NCI-H1436 (cell line): ENCODE measurements at places on chromosomes 11 and 22.

DNA sequence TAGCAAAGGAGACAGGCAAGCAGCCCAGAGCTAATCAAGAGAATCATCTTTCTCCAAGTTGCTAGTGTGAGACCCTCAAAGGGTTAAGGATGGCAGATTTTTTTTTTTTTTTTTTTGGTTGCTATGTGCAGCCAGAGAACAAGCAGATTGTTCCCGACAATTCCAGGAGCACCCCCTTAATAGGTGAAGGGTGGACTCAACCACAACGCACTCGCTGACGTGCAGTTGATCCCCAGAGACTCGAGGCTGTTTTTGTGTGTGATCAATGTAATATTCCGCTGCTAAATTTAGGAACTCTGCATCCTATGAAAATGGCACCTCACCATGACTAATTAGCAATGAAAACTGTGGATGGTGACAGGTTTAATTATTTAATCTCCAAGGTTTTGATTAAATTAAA, 789.0 kb downstream of the KCNA4 start:
- no peak for DNase-seq

DNA sequence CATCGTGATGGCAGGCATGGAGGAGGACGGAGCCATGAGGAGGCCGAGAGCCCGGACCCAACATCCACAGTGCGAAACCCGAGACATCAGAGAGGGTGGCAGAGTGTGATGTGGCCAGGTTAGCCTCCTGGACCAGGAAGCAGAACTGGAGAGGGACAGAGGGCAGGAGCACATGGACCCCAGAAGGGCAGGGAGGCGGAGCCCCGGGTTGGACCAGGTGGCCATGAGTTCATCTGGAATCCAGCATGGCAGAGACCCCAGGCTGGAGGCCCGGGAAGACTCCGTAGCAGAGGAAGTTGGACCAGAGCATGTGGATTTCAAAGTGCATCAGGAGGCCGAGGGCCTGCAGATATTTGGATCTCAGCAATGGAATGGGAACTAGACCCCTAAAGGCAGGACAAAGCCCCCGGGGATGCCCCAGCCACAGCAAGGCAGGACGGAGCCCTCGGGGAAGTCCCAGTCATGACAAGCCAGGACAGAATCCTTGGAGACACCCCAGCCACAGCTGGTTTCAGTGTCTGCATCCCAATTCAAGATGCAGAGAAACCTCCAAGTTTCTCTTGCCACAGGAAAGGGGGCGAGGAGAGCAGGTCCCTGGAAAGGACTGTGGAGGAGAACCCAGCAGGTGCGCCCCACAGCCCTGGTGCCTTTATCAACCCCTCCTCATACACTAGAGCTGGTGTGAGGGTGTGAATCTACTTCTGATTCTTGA, 1393.4 kb downstream of the BRD1 start:
- no peak for DNase-seq

GRCh38 chr22:26983311-26983710, 325.9 kb downstream of the MIAT start:
- DNase-seq: no peak

GRCh38 chr22:18075720-18076497, 1.9 kb upstream of the PEX26 start:
- peak; percentile 82 for DNase-seq

DNA sequence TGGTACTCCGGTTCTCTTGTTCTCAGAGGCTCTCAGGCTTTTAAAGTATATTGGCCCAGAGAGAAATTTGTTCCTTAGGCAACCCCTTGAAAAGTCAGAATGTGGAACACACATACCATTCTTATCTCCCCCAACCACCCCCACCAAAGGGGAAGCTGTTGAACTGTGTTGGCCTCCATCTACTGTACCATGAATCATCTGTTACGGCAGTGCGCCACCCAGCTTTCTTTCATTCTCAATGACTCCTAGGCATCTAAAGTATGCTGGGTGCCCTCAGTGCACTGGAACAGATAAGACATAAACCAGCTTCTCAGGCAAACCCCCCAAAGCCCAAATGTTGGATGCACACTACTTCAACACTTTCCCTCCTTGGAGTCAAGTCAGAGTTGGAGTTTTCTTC, 696.2 kb upstream of the TENM4 start:
- DNase-seq: no peak

GRCh38 chr11:90373971-90374370, 151.1 kb upstream of the CHORDC1 start:
- no peak for DNase-seq

DNA sequence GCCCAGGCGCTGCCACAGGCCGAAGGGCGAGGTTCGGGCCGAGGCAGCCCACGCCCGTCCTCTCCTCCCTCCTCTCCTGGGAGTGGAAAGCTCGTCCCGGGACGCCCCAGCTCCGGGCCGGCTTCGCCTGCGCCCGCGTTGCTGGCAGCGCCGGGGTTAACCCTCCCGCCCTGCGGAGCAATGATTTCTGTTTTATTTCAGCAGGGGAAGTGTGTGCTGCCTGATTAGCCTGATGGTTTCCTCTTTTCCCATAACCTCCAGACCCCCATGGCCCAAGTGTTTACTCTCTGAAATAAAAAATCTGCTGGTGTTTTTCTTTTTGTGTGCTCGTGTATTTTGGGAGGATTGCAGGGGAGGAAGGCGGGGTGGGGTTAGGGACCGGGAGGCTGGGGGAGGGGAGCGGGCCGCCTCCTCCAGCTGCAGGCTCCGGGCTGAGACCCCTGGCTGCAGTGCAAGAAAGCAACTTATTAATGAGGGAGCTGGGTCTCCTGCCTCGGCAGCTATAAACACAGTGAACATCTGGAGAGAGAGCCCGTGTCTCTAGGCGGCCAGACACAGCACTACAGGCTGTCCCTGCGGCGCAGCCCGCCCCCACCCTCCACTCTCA, 38.6 kb downstream of the ETS1 start:
- no peak for DNase-seq

- no peak for DNase-seq
These were observed 223.8 kb downstream of the CTTN start for GRCh38 chr11:70622091-70622490.

DNA sequence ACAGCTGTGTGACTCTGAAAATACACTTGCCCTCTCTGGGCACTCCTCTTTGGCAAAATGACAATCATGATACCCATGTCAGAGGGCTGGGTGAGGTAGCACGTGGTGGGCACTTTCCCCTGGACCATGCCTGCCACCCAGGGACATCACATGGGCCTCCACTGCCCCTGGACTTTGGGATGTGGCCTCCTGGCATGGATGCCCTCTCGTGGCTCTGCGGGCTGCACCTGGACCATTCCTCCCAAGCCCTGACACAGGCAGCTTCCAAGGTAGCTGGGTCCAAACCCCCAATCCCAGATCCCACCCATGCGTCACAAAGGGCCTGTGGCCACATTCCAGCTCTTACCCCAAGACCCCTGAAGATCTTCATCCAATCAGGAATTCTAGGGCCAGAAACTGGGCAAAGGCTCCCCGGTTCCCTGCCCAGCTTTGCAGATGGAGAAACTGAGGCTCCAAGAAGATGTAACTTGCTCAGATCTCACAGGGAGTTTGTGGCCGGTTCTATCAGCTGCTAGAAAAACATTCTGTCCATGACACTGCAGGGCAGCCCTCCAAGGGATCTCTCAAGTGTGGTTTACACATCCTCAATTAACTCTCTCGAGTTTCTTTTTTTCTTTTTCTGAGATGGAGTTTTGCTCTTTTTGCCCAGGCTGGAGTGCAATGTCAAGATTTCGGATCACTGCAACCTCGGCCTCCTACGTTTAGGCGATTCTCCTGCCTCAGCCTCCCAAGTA, 35.4 kb upstream of the CYB5R3 start:
- DNase-seq: no peak

DNA sequence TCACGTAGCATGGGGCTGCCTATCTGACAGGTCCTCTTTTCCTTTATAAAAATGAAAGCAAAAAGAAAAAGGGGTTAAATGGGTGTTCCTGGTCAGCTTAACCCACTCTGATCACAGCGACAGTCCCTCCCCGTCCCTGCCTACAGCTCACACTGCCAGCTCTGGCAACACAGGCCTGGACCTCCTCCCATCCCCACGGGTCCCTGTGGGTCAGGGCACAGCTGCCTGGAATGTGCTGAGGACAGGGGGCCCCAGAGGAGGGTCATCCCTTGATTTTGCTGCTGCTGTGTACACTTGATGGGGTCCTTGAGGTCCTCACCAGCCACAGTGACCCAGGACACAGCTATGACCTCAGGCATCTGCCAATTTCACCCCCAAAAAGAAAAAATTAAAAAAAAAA, 29.6 kb upstream of the CYP2D6 start:
- DNase-seq: no peak

DNA sequence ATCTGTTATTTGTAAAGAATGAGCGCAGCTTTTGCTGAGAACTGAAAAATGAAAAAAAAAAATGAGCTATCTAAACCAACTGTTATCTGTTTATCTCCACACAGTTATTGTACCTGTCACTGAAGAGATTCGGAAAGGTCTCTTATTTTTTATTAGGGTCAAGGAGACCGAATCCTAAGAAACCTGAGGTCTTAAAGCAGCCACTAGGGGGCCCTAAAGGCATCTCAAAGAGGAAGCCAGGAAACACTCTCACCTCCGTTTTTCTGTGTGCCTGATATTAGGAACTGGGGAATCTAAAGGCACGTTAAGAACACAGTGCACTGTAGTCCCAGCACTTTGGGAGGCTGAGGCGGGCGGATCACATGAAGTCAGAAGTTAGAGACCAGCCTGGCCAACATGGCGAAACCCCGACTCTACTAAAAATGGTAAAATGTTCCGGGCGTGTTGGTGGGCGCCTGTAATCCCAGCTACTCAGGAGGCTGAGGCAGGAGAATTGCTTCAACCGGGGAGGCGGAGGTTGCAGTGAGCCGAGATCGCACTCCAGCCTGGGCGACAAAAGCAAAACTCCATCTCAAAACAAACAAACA, 3.5 kb upstream of the LARGE1 start:
- peak; percentile 76 for DNase-seq

GRCh38 chr11:101686514-101686913, 102.7 kb upstream of the TRPC6 start:
- no peak for DNase-seq

DNA sequence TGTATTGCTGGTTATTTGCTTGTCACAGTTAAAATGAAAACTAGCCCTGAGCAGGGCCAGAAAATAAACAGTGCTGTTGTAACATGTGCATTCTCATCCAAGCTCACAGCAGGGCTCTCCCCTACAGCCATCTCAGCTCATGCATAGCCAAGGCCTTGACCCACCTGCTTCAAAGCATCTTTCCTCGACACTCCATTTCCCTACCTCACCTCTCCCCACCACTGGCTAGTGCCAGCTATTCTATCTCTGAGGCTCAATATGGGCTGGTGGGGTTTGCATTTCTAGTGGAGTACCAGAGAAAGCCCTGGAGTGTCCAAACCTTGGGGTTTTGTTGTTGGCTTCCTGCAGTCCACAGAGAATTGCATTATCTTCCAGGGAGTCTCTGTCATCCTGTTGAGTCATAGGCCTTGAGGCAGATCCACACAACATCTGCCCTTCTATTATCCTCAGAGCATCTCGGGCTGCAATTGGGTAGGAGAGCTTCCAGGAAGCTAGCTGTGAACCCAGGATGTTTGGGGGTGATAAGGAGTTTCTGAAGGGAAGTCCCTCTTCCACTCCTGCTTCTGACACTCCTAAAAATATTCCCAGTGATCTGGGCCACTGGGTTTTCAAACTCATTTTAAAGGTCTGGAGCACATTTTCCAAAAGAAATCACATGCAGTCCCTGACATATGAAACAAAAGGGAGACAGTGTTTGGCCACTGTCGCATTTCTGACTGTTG, 36.1 kb upstream of the AMOTL1 start:
- no peak for DNase-seq

DNA sequence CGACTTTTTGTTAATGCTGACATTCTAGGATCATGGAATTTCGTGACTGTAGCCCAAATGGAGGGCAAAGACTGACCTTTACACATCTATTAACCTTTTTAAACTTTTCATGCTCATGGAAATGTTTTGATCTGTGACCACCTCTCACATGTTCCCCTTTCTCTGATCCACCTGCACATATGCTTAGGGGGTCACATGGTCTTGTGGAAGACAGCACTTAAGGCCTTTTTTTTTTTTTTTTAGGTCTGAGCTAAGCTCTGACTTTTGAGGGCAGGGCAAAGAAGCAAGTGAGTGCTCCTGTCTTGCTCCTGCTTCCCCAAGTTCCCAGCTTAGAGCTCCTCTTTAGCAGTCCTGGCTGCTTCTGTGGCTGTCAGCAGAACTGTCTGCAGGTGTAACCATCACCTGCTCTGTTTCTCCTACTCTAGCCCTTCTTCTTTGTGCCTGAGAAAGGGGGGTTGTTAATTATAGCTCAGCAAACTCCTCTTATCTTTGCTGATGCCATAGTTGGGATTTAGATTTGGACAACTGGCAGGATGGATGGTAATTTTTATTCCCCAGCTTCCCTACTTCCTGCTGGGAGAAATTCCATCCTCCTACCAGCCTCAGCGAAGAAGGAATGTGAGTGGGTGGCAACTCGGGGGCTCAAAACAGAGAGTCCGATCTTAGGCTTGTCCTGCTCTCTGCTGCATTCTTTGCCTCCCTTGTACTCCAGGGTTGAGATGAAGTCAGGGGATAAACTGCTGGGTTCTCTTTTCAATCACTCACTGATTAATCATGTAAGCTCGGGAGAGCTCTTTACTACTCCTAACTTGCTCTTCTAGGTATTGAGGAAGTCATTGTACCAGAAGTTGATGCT, 64.4 kb downstream of the GRAMD1B start:
- no peak for DNase-seq

DNA sequence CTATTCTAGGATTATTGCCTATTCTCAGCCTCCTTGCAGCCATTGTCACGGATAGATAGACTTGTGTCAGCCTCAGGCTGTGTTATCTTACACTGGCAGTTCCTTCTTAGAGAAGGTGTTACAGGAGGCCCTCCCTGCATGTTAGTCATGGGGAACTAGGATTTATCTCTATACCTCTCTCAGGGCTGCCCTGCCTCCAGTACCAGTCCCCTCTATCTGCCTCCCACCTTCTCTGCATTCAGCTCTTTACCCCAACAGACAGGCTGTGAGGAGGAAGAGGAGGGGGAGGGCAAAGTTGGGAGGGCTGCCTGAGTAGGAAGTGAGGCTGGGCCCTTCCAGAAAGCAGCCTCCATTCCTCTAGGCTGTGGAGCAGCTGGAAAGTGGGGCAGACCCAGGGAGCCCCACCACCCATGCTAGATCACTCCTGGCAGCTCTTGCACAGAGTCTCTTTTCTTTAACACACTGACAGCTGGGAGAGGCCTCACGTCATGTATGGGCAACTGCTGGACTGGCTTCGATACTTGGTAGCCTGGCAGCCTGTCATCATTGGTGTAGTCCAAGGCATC, 2.9 kb upstream of the IL18BP start:
- DNase-seq: no peak

DNA sequence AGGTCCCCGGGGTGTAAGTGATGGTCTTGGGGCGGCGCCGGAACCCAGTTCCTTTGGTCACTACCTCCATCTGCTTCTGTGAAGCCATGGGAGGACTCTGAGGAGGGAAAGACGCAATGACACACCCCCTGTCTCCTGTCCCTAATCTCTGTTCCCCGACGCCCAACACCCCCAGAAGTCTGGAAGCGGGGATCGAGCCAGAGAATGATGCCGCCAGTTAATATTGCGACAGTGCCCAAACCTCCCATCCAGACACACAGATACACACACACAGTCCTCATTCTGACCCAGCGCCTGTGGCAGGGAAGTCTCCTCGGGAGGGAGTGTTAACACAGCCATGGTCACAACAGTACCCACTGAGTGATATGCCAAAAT, 352 bp downstream of the C22orf23 start:
- DNase-seq: no peak
